ENCODE measurements at places on chromosomes 16 and 17.
A peak's percentile ranks its signal among the peaks of the same experiment; 100 is the strongest.

- DNase-seq = peak; percentile 24
Measured at GRCh38 chr17:80839511-80839941, 152.1 kb upstream of the CHMP6 start.

- DNase-seq = no peak
Measured at GRCh38 chr17:40419559-40420331, 2.0 kb upstream of the TOP2A start.

- DNase-seq = no peak
Measured at GRCh38 chr17:33012522-33013033, 20.9 kb downstream of the SPACA3 start.

- DNase-seq = no peak
Measured at GRCh38 chr17:83173914-83174361, 94.5 kb downstream of the METRNL start.

GRCh38 chr16:50309527-50310307 is 43.4 kb downstream of the ADCY7 start:
- no peak for DNase-seq

GRCh38 chr17:72747501-72747900 is 345.0 kb downstream of the SLC39A11 start:
- no peak for DNase-seq

Data from lower lobe of right lung (tissue), 2 donors.